GM12892 (cell line): ENCODE measurements at places on chromosomes 2 and 18.

DNA sequence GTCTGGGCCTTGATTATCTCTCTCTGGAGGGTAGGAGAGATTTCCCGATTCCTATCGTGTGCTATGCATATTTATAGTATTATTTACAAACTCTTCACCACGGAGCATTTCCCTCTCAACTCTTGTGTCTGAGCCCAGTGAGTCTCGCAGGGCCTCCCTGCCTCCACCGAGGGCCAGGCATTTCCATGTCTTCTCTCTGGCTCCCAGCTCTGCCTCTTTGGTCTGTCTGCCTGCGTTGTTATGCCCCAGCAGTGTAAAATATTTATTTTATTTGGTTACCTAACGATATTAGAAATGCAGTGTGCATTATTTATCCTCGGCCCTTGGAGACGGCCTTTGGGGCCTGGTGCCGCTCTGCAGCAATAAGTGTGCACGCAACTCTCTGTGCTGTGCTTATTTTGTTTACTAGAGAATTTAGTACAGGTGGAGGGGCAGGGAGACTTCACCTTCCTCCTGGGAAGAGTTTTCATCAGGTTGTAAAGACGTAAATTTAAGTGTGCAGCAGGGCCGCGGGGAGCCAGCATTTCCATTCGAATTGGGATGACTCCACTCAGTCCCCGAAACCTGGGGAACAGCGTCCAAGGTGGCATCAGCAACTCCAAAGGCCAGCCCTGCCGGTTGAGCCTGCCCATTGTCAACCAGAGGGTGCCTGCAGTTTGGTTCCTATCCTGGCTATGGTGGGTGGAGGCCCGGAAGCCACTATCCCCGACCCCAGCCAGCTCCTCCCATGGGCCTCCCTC, 100.2 kb downstream of the PTGR3 start:
- DNase-seq = no peak

GRCh38 chr2:17851731-17852585, 26.5 kb upstream of the KCNS3 start:
- peak; percentile 43 for DNase-seq

DNA sequence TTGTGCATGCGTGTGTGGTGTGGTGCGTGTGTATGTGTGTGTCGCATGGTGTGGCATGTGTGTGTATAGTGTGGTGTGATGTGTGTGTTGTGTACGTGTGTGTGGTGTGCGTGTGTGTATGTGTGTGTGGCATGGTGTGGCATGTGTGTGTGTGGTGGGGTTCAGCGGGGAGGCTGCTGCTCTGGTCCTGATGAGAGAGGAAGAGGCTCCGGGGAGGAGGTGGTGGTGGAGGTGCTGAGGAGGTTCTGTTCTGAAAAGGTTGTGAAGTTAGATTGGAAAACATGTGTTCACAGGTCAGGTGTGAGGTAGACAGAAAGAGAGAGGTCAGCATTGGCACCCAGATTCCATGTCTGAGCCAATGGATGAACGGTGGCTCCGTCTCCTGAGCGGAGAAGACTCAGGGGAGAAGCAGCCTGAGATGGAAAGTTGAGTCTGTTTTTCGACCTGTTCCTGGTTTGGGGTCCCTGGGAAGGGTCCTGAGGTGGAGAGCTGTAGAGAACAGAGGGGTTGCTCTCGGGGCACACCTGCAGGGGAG, 67.2 kb upstream of the HDAC4 start:
- DNase-seq = no peak

DNA sequence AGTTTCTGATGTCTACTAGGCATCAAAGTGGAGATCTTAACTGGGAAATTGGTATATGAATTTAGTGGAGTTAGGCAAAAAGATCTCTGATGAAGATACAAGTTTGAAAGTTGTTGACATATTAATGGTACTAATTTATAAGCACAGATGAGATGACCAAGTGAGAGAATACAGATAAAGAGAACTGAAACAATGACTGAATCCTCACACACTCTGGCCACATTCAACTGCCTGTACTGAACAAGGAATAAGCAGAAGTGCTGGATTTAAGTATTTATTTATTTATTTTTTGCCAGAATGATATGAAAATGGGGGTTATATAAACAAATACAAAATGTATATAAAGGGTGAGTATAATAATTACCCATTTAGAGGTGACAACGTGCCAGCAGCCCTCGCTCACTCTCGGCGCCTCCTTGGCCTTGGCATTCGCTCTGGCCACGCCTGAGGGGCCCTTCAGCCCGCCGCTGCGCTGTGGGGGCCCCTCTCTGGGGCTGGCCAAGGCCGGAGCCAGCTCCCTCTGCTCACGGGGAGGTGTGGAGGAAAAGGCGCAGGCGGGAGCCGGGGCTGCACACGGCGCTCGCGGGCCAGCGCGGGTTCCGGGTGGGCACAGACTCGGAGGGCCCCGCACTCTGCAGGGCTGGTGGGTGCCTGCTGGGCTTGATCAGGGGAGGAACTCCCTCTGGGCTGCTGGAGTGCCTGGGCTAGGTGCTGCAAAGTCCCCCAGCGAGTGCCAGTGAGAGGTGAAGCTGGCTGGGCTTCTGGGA, 1363.9 kb upstream of the CRIM1 start:
- DNase-seq = no peak

DNA sequence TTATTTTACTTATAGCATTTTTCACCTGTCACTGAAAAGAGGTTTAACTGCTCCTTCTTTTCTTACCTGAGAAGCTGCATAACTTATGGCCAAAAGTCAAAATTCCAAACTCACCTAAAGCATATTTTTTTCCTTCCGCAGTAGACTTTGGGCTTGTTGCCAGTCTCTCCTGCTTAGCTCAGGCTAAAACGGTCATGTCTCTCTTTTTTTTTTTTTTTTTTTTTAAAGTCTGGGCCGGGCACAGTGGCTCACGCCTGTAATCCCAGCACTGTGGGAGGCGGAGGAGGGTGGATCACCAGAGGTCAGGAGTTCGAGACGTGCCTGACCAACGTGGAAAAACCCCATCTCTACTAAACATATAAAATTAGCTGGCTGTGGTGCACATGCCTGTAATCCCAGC, 113.5 kb downstream of the RTN4 start:
- DNase-seq = no peak

DNA sequence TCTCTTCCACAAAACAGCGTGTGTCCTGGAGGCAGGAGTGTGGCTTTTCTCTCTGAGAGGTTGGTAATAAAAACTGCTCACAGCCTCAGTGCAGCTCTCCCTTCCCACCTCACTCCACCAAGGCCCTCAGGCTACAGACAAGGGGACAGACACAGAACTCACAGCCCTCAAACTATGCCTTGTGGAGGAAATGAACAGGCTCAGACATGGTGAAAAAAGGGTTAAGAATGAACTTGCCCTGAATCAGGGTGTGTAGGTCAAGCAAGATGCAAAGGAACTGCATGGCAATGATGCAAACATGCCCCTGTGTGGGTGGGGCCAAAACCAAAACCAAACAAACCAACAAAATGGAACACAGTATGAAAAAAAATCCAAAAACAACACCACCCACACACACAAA, 125.8 kb downstream of the GALNT14 start:
- no peak for DNase-seq
